NCI-H1436 treated with DMSO at 0.1 percent for 48 hours (cell line): ENCODE measurements at places on chromosomes 7 and 10.

DNA sequence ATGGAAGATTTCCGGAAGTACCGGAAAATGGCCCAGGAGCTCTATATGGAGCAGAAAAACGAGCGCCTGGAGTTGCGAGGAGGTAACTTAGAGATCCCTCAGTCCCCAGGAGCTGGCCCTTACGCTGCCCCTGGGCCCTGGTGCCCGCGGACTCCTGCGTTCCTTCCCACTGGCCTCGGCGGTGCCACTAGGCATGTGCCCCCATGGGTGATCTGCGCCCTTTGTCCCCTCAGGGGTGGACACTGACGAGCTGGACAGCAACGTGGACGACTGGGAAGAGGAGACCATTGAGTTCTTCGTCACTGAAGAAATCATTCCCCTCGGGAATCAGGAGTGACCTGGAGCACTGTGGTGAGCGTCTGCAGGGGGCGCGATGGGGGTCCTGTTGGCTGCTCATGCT lies 24.2 kb upstream of the CHST12 start:
- DNase-seq: no peak

- no peak for DNase-seq
Measured at GRCh38 chr10:72348282-72348681, 6.4 kb downstream of the DNAJB12 start.

- no peak for DNase-seq
Measured at GRCh38 chr10:11684717-11685645, 57.2 kb upstream of the ECHDC3 start.

- DNase-seq: no peak
Measured at GRCh38 chr10:103793429-103793828, 61.9 kb downstream of the SH3PXD2A start.

DNA sequence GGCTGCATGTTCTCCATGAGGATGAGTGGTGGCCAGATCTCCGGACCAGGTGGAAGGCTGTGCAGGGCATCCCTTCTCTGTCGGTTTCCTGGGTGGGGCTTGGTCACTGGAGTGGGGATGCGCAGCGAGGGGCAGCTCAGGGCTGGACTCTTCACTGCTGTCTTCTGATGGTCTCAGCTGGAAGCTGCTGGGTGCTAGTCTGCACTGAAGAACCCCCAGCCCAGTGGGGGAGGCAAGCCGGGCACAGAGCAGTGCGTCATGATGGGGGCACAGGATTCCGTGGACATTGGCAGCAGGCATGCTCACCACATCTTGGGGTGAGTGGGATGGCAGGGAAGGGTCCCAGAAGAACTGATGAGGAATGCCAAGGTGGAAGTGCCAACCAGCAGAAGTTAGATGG lies 39.8 kb downstream of the EEPD1 start:
- no peak for DNase-seq

DNA sequence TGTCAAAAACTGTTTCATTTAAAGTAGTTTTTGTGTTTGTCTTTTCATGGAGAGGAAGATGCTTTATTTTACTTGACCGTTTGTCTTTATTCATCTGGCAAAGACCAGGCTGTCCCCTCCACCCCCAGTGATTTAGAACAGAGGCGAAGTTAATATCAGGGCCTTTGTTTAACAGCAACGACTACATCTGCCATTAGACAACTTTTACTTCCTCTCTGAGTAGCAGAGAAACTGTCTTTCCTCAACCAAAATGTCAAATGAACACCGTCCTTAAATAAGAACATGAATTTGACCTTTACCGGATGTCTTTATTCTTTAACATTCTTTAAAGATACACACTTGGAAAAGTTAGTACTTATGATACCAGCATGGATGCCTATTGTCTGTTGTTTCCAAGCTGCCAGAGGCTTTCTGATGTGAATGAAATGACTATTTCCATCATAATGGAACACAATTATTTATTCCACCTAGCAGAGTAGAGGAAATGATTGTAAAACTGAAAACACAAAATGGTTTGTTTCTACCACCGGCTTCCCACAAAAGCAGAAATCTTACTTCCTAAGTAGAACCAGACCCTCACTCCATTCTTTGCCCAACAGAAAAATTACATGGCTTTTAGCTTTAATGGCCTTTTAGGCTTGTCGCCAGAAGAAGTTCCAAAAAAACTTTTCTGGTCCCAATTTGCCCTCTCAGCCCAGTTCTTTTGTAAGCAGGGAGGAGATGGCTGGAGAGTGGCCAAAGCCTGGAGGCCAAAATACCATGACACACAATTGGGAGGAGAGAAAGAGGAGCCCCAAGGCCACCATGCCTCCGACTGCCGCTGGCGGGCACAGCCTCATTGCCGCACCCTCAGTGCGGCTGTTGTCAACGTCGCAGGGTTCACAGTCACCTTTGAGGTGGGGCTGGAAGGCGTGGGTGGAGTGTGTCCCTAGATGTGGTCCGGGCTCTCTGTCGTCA lies 168.5 kb downstream of the TEX36 start:
- DNase-seq: no peak

- DNase-seq: no peak
Measured at GRCh38 chr7:151385626-151386300, 24.1 kb downstream of the WDR86 start.

DNA sequence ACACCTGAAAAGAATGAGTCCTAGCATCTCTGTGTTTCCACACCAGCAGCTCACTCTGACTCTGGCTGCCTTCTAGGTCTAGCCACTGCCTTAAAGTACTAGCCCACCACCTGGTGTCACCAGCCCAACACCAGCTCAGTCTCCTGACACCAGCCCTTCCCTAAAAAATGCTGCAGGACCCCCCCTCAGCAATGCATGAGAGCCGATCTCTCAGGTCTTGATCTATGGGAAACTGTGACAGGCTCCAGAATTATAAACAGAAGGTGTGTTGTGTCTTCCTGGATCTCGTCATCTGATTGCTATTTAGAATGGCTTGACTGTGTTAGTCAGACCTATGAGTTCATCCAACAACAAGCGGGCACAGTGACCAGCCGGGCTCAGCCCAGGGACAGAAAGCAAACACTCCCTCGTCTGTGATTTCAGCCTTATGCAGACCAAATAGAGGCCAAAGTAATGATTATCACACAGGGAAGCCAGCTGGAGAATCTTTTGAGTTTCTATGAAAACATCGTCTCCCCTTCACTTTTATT lies 66.6 kb downstream of the CUBN start:
- no peak for DNase-seq

- DNase-seq: no peak
Measured at GRCh38 chr7:95660023-95660434, 63.7 kb upstream of the PDK4 start.

DNA sequence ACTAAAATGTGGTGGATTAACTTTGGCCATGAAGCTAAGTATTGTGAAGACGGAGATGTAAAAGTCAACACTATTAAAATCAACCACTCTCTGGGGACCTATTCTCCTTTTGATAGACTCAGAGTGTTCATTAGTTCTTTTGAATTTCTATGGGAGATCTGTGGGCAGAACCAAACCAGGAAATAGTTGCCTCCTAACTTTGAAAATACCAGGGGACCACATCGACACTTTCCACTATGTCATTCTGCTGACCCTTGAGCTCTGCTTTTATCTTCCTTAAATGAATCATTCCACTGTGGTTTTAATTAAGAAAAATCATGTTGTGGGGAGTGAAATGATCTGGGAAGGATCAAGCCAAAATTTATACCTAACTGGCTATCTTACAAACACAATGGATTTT lies 960.5 kb downstream of the GATA3 start:
- DNase-seq: no peak

- DNase-seq: no peak
Measured at GRCh38 chr7:43522406-43523156, 60.3 kb upstream of the STK17A start.

DNA sequence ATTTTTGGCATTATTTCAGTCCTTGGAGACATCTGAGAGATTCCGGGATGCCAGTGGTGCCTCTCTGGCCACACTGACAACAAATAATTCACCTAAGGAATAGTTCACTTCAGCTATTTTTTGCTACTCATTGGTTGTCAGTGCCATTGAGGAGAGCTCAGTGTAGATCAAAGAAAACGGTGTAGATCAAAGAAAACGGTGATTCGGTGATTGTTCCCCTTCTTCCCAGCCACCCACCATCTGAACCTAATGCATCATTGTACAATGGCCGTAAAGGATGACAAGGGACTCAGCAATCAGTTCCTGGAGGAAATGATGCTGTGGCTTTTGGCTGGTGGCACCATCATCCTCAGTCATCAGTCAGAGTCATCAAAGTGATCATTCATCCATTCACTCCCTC lies 80.6 kb downstream of the PTPRZ1 start:
- no peak for DNase-seq

GRCh38 chr7:75669579-75669978 lies 69.2 kb downstream of the HIP1 start:
- DNase-seq: no peak

- no peak for DNase-seq
Measured at GRCh38 chr7:140047197-140047596, 15.6 kb downstream of the PARP12 start.

GRCh38 chr7:67754651-67755050 lies 758.0 kb downstream of the TYW1 start:
- DNase-seq: no peak

- DNase-seq: no peak
Measured at GRCh38 chr10:133198206-133198605, 31.8 kb upstream of the UTF1 start.

- DNase-seq: no peak
Measured at GRCh38 chr7:31786326-31786725, 99.3 kb downstream of the PPP1R17 start.

GRCh38 chr10:76811430-76811829 lies 826.2 kb downstream of the KCNMA1 start:
- no peak for DNase-seq

DNA sequence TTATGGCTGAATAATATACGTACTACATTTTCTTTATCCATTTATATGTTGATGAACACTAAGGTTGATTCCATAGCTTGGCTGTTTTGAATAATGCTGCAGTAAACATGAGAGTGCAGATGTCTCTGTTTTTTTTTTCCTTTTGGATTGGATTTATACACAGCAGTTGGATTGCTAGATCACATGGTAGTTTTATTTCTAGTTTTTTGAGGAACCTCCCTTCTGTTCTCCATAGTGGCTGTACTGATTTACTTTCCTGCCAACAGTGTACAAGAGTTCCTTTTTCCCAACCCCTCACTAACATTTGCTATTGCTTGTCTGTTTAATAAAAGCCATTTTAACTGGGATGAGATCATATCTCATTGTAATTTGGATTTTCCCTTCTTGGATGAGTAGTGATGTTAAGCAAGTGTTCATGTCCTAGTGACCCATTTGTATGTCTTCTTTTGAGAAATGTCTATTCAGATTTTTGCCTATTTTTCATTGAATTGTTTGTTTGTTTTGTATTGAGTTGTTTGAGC lies 36.0 kb downstream of the ABCA13 start:
- DNase-seq: no peak

DNA sequence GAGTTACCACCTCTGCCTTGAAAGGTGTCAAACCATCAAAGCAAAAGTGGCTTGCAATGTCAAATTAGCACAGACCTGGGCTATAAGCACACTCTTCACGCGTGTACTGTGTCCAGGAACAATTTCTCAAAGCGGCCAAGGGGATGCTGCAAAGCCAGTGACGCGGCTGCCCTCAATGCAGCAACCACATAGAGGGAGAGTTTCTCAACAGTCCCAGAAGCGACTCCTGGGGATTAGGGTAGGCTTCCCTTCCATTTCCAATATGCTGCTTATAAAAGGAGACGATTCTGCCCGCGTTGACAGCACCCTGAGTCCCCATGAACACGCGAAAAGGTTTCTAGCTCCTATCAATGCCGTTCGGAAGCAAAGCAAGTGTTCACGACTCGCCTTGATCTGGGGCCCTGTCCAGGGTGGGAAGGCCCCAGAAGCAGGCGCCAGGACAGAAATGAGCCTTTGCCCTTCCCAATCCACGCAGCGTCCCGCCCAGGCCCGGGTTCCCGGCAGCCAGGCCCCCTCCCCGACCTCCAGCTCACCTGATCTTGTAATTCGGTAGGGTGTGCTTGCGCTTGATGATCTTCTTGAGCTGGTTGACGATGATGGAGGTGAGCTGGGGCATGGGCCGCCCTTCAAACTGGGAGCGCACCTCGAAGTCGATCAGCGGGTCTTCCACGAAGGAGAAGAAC lies 1.3 kb downstream of the PDZD8 start:
- DNase-seq: no peak

GRCh38 chr7:151682831-151683614 lies 163.3 kb upstream of the RHEB start:
- no peak for DNase-seq

GRCh38 chr10:92690211-92690914 lies 608 bp downstream of the HHEX start:
- DNase-seq: no peak

GRCh38 chr7:27890205-27890849 lies 150.4 kb downstream of the TAX1BP1 start:
- DNase-seq: no peak

GRCh38 chr10:13404305-13404759 lies 56.2 kb upstream of the SEPHS1 start:
- DNase-seq: no peak
